Pancreas (tissue), 10 donors: ENCODE measurements at places on chromosomes 3 and 15. TPM values are rescaled to one million over a fixed set of nuclear protein-coding genes. Genes with fewer than 3 reads are reported as not detected.

The EOGT gene
- total RNA-seq, result 12.9 TPM

The GPR15 gene
- not detected for total RNA-seq

The UBA7 gene
- total RNA-seq, result 29.4 TPM

The TF gene
- total RNA-seq, result 18.9 TPM

DNA sequence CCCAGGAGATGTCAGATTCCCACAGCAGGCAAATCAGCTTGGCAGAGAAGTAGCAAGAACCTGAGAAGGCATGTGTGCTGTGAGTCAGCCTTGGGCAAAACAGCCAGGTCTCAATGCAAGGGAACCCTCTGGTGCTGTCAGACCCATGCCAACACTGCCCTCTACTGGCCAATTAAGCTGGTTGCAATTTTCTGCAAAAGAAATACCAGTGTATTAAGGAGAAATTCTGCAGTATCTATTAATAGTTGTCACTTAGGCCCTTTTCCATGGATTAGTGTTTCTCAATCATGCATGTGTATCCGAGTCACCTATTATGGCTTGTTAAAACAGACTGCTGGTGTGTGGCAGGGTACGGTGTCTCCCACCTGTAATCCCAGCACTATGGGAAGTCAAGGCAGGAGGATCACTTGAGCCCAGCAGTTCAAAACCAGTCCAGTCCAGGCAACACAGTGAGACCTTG lies 26.2 kb downstream of the MAP4 start:
- DNase-seq, result peak; percentile 87

GRCh38 chr3:88784925-88785324 lies 322.5 kb upstream of the EPHA3 start:
- no peak for DNase-seq

DNA sequence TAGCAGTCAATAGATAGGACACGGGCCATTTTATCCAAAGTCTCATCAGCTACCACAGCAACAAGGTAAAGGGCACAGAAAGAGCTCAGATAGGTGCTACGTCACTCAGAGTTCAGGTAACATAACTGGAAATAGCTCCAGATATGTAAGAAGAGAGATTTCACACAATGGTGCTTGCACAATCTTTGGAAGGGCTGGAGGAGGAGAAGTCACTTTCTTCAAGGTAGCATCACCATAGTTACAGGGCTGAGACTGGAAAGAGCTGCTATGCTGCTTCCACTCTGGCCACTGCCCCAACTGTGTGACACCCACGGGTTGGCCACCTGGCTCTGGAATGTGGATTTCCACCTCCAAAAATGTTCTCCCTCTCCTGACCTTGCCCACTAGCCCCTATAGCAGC lies 448.8 kb upstream of the THBS1 start:
- DNase-seq, result no peak

- no peak for DNase-seq
Measured at GRCh38 chr15:67267951-67268941, 13.7 kb downstream of the IQCH start.

DNA sequence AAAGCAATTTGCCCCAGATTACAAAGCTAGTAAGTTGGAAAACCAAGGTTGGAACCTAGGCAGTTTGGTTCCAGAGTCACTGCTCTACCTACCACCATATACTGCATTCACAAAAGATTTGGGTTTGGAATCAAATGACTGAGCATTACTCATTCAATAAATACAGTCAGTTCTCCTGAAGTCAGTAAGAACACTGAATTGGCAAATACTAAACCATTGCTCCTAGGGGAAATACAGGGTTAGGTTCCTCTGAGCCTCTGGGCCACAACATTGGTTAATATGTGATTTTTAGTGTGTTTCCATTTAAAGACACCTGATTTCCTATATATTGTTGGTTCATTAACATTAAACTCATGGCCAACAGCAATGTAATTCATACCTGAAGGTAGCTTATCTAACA lies 2.1 kb upstream of the EIF5A2 start:
- no peak for DNase-seq
